ENCODE measurements at places on chromosomes 4 and X.
A peak's percentile ranks its signal among the peaks of the same experiment; 100 is the strongest.

DNA sequence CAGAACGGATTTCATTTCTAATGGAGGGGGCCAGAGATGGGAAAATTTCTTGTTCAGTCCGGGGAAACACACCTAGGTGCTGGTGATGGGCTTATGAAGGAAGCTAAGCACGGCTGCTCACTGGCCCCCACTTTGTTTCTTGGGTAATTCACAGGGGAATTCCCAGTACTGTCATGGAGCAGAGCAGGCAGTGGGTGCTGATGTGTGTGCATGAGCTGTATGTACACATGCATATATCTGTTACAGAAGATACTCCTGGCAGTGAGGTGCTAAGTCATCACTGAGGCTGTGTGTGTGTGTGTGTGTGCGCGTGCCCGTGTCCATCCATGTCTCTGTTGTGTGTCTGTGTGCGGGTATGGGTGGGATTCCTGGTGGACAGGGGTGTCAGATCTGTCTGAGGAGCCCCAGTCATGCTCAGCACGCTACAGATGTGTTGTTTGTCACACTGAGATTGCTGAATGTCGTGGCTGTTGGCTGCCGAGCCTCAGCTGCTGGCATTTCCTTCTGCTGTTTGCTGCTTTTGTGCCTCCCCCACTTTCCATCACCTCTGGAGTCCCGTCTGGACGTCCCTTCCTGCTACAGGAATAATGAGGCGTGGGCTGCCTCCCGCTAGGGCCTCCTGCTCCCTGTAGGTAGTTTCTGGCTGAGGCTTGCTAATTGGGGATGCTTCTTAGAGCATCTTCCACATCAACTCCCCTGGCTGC lies 53.3 kb downstream of the JADE1 start:
- no peak for DNase-seq

- DNase-seq: no peak
These were observed 67.6 kb upstream of the PPARGC1A start for GRCh38 chr4:23957465-23957864.

- peak; percentile 28 for DNase-seq
These were observed 7.0 kb upstream of the ATP6AP2 start for GRCh38 chrX:40573763-40574162.

DNA sequence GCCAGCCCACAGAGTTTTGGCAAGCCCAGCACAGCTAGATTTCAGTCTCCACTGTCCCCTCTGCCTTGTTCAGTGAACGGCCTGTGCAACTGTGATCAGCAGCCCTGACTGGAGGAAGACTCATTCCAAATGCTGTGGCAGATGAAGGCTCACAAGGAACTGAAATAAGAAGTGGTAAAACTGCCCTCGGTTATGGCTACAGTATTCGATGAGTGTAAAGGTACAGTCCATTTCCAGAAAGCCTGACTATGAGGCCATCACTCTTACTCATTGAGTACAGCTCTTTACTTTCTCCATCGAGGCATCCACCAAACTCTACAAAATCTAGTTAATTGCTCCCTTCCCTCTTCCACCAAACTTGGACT lies 69.1 kb downstream of the RHOH start:
- no peak for DNase-seq

DNA sequence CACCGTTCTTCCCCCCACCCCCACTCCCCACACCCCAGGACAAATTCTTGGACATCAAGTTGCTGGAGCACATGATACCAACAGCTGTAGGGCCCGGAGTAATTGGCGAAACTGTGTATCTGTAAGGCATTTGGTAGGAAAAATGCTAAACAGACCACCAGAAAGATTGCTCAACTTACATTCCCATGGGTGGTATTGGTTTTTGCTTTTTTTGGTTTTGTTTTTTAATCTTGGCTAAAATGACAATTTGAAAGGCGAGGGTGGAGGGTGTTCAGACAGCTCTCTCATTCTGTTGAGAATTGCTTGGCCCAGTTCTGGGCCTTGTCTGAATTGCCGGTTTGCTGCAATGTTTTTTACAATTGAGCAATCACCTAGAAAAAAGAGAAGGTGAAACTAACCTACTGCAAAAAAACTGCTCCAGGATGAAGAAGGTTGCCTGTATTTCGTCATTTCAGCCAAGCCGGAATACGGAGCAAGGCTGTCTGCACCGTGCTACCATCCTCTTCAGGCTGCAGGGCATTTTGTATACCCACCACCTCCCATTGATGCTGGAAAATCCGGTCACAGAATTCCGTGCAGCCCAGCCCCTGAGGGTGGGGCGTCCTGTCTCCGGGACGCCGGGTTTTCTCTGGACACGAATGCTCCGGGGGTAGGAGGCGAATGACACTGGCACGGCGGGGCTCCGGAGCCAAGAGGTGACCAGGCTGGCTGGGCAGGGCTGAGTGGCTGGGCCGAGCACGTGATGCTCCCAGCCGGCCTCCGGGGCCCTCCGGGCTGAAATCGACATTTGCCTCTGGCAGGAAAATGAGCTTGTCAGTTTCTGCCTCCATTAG lies at the start of gene CLCN4:
Gene CLCN4 (plus strand): TSS at position 777 of the 833 bp plus-strand sequence. CDS start 28,058 bp downstream, outside the sequence.
- DNase-seq: peak; percentile 79

DNA sequence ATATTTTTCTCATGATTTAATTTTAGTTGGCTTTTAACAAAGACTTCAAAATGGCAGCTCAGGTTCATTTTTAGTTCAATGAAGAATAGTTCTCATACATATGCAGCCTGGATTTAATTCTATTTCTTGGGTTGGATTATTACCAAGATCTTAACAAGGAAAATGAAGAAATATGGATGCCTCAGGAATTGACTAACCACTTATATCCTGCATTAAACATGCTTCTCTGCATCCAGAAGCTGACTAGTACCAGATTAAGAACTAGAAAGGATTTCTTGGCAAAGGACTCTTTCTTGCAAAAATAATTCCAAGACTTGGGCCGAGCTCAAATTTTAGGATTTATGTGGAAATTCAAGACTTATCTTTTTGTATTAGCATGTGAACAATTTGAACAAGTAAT lies 5.6 kb upstream of the KLHL2 start:
- no peak for DNase-seq

- DNase-seq: peak; percentile 98
These were observed 61.8 kb downstream of the C4orf50 start for GRCh38 chr4:5956285-5957021.

GRCh38 chr4:41282366-41282765 lies 25.6 kb downstream of the UCHL1 start:
- no peak for DNase-seq

- no peak for DNase-seq
These were observed 123.1 kb downstream of the AFF1 start for GRCh38 chr4:87057835-87058355.

- no peak for DNase-seq
These were observed 125.1 kb downstream of the ANAPC4 start for GRCh38 chr4:25502115-25502514.

- no peak for DNase-seq
These were observed 118.5 kb upstream of the FAM9C start for GRCh38 chrX:13162772-13163410.

- no peak for DNase-seq
These were observed 8.9 kb downstream of the MTHFD2L start for GRCh38 chr4:74166818-74167217.

DNA sequence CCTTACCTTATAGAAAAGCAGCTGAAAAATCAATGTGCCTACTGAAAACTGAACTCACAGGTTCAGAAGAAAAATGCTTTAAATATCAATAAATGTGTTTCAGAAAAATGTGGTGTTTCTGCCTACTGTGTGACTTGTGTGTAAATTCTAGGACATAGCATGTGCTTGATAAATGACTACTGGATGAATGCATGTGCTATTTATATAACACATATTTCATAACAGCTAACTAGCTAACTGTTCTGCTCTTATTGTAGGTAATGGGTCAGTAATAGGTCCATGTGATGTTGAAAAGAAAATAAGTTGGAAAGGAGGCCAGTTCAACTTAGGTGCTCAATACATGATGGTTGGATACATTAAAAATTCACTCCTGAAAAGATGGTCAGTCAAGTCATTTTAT lies 993.0 kb upstream of the LCORL start:
- DNase-seq: no peak

DNA sequence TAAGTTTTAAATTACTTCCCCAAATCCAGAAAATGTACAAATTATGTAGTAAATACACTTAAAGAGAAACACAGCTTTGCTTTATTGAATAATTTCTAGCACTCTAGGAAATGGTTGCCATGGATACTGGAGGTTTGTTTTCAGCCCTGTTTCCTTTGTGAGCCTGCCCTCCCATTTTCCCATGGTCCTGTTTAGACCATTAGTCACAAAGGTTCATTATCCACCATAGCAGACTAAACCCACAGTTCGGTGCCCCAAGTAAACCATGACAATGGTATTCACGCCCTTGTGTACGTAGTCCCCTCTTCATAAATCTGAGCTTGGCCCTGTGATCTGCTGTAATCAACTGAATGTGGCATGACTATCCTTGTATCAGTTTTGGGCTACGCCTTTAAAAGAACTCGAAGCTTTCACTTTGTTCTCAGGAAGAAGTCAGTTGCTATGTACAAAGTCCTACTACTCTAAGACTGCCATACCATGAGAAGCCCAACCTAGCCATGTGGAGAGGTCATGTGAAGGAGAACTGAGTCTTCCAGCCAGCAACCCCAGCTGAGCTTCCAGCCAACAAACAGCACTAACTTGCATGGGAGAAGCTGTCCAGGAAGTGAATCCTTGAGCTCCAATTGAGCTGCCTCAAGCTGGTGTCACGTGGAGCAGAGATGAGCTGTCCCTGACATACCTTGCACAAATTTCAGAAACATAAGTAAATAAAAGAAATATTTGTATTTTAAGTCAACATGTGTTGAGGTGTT lies 300.4 kb downstream of the LDB2 start:
- no peak for DNase-seq

- DNase-seq: no peak
These were observed 7.9 kb upstream of the ATRX start for GRCh38 chrX:77793946-77794345.

GRCh38 chrX:78517124-78517523 lies 142.0 kb downstream of the RTL3 start:
- DNase-seq: no peak

DNA sequence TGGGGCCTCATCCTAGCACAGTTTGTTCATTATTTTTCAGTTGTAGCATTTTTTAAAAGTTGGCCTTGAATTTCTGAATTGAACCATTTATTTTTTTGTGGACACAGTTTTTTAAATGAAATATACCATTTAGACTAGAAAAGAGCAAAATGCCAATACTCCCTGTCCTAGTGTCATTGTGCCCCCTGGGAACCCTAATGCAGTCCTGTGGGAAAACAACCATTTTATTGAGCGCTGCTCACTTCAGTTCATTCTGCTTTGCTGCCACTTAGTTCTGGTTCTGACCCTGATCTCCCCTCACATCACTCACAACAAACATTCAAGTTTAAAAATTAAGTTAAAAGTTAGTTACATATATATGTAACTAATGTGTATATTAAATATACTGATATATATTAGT lies 5.4 kb downstream of the NFKB1 start:
- no peak for DNase-seq

DNA sequence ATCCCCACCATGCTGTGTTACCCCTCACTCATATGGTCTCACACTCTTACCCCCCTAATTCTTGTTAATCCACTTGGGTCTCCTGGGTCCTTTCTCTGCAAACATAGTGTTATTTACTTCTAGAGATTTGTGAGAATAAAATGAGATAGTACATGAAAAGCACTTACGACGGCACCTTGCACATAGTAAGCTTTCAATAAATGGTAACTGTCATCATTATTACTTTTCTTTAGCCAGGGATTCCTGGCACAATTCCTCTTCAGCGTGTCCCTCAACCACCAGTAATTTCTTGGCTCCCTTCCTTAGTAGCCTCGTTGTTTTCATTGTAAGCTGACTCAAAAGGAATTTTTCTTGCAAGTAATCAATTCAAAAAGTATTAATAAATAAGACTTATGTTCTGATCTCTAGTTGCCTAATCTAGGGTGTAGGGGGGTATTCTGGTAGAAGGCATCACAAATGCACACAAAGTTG lies 30.1 kb upstream of the RBMX start:
- no peak for DNase-seq

GRCh38 chr4:41957634-41958033 lies 22.4 kb downstream of the TMEM33 start:
- peak; percentile 36 for DNase-seq

DNA sequence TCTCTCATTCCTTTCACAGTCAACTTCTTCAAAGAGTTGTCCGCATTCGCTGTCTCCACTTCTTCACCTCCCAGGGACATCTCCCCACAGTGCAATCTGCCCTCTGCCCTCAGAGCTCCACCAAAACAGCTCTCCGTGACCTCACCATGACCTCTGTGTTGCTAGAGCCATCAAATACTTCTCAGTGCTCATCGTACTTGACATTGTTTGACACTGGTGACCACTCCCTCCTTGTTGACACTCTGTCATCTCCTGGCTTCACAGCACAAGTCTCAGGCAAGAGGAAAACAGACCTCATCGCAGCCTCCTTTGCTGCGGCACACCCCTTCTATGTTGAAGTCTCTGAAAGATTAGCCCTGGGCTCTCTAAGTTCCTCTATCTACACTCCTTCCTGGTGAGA lies 90.5 kb upstream of the CCDC160 start:
- no peak for DNase-seq

DNA sequence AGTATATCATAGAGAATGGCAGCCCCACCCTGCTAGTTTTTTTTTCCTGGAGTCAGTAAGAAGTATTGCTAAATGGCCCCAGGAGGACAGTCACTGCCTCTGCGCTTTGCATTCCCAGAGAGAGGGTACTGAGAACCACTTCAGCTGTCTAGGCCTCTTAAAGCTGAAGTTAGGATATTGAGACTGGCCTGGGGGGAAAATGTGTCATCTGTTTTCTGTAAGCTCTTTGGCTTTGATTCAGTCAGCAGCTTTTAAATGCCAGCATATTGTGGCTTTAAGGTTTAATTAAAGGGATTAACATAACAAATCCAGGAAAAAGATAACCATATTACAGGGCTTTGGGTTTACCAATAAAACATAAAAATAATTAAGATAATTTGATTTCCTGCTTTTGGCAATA lies 852.0 kb downstream of the PCDH18 start:
- DNase-seq: no peak

Data from NCI-H146 (cell line).